ENCODE measurements at places on chromosomes 16 and 17.

DNA sequence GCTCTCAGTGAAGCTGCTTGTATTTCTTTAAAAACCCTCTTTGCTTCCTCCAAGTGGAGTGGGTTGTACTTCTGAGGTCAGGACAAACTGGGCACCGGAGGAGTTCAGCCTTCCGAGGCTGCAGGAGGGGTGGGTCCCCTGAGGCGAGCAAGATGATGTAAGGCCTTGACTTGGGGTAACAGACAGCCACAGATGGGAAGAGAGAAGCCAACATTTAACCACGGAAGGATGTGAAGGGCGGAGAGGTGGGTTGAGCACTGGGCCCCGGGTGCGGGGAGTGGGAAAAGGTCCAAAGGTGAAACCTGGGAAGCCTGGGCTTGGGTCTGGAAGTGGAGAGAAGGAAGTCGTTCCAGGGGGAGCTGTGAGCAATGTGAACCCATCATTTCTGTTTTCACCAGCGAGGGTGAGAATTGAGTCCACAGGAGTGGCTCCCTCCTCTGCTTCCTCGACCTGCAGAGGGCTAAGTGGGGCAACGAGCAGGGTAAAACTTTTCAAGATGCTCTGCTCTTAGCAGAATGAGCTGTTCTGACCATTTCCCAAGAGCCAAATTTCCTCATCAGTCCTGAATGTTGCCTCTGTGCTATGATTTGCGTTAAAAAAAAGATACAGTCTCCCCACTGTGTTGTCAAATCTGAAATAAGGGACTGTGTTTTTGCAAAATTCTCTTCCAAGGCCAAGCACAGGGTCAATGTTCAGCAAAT, 137.7 kb upstream of the CRHR1 start:
- no peak overlapping the region for H3K4me3 ChIP-seq
- no peaks in the 10 kb centered on the region for H3K36me3 ChIP-seq
- no peak for DNase-seq
- no peak overlapping the region for H3K27ac ChIP-seq
- H3K27me3 ChIP-seq, result peaks cover 52% of the 10 kb centered on the region
- H3K4me1 ChIP-seq, result no peaks in the 10 kb centered on the region

- H3K27ac ChIP-seq, result no peak overlapping the region
- no peak for DNase-seq
- H3K36me3 ChIP-seq, result no peaks in the 10 kb centered on the region
- no peak overlapping the region for H3K4me3 ChIP-seq
- peaks cover 7% of the 10 kb centered on the region for H3K4me1 ChIP-seq
- no peaks in the 10 kb centered on the region for H3K27me3 ChIP-seq
Observed at GRCh38 chr17:68302666-68303065, 11.4 kb downstream of the ARSG start.

- H3K36me3 ChIP-seq, result peaks cover 93% of the 10 kb centered on the region
- H3K4me3 ChIP-seq, result no peak overlapping the region
- no peak overlapping the region for H3K27ac ChIP-seq
- no peaks in the 10 kb centered on the region for H3K4me1 ChIP-seq
- no peak for DNase-seq
- no peaks in the 10 kb centered on the region for H3K27me3 ChIP-seq
Observed at GRCh38 chr17:76326306-76326705, 18.2 kb upstream of the QRICH2 start.

DNA sequence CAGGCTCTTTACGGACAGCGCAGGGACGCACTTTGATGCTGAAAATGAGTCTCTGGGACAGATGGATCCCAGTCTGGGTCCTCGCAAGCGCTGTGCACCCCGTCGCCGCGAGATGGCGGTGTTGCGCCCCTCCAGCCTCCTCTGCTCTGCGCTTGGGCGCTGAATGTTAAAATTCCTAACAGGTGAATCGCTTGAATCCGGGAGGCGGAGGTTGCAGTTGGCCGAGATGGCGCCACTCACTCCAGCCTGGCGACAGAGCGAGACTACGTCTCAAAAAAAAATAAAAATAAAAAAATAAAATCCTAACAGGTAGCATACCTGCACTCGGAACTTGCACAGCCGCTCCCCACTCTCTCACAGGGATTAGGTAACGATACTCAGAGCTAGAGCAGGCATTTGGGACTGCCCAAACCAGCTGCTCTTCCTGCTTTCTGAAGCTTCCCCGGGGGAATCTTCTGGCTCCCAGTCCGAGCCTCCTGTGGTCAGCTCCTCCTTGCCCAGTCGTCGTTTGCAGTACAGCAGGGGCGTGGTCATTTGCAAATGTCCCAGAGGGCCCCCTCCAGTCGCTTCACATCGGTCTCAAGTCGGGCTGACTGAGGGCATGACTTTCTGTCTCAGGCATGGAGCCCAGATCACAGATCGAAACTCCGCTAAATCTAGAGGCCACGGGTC, 26.2 kb upstream of the OSGIN1 start:
- DNase-seq, result peak; percentile 85
- H3K4me1 ChIP-seq, result peaks cover 12% of the 10 kb centered on the region
- peaks cover 55% of the 10 kb centered on the region for H3K36me3 ChIP-seq
- peak overlapping the region; percentile 11 for H3K4me3 ChIP-seq

DNA sequence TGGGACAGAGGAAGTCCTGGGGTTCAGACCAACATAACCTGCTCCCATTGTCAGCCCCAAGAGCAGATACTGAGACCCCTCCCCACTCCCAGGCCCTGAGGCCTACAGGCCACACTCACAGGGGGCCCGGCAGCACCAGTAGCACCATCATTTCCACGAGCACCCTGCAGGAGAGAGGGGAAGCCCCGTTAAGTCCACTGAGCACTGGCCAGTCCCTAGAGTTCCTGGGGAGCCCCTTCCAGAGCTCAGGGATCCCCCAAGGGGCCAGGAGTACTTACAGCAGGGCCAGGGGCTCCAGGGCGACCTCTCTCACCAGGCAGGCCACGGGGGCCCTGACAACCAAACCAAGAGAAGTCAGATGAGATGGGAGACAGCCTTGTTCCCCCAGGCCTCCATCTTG, 5.4 kb downstream of the COL1A1 start:
- peak overlapping the region; percentile 93 for H3K27ac ChIP-seq
- peaks cover 77% of the 10 kb centered on the region for H3K36me3 ChIP-seq
- DNase-seq, result no peak
- no peaks in the 10 kb centered on the region for H3K27me3 ChIP-seq

DNA sequence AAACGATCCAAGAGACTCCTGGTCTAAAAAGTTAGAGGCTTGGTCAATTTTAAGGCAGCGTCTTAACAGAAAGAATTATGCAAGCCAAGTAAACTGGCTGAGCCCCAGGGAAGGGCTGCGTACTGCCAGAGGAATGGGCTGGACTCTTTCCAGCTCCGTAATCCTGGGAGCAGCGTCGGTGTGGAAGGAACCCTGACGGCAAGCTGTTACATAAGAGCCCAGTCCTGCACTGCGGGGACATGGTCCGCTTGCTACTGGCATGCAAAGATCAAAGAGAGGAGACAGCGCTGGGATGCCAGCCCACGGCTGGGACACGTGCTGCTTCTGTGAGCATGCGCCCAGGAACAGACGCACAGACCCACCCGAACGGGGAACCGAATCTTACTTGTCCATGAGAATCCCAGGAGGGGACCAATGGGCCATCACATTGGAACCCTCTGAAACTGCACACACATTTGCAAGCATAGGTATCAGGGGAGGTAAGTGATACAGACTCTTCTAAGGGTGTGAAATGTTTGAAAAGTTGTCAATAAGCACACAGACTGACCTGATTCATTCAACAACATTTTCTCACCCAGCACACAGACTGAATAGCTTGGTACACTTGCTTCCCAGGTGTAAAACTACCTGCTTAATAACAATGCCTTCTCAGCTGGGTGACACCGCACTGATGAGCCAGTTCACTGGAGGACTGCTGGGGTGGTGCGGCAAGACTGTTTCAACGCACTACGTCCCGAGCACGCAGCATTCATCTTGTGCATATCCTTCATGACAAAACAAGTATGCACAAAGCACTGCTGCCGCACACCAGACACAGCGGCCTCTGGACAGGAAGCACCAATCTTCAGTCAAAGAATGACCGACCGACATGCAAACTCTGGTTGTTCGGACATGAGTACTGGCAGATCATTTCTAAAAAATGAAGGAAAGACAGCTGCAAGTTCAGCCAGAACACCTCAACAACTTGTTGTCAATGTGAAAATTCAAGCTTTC, 94.9 kb downstream of the ANKRD11 start:
- H3K36me3 ChIP-seq, result peaks cover 7% of the 10 kb centered on the region
- H3K4me1 ChIP-seq, result peaks cover 79% of the 10 kb centered on the region
- DNase-seq, result peak; percentile 94
- H3K27me3 ChIP-seq, result no peaks in the 10 kb centered on the region
- peak overlapping the region; percentile 45 for H3K27ac ChIP-seq

DNA sequence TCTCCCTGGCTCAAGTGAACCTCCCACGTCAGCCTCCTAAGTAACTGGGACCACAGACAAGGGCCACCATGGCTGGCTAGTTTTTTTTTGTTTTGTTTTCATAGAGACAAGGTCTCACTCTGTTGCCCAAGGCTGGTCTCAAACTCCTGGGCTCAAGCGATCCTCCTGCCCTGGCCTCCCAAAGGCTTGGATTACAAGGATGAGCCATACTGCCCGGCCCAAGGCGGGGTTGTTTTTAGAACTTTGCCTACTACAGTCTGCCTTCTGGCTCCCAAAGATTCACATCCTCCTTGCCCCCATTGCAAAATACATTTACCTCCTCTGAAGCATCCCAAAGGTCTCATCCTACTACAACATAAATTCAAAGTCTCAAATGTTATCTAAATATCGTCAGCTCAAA, 49.5 kb upstream of the PHOSPHO1 start:
- H3K4me1 ChIP-seq, result no peaks in the 10 kb centered on the region
- H3K27ac ChIP-seq, result no peak overlapping the region
- no peaks in the 10 kb centered on the region for H3K27me3 ChIP-seq
- no peak for DNase-seq
- no peak overlapping the region for H3K4me3 ChIP-seq

All from stomach (tissue), 19 donors.